ENCODE measurements at places on chromosomes 12 and 14.
A peak's percentile ranks its signal among the peaks of the same experiment; 100 is the strongest.

GRCh38 chr14:44589180-44589579 lies 82.1 kb upstream of the FSCB start:
- no peak for DNase-seq

- DNase-seq, result no peak
These were observed 311.0 kb downstream of the NOVA1 start for GRCh38 chr14:26286913-26287205.

DNA sequence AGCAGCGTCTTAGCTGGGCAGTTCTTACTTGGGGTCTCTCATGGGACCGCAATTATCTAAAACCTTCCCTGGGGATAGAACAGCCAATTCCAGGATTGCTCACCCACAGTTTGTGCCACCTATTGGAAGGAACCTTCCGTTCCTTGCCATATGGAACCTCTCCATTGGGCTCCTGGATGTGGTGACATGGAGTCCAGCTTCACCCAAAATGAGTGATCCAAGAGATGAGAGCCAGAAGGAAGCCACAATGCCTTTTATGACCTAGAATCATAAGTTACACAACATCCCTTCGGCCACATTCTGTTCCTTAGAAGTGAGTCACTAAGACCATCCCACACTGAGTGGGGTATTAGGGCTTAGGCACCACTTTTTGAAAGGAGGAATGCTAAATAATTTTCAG lies 164.4 kb downstream of the FBXL14 start:
- peak; percentile 10 for DNase-seq

DNA sequence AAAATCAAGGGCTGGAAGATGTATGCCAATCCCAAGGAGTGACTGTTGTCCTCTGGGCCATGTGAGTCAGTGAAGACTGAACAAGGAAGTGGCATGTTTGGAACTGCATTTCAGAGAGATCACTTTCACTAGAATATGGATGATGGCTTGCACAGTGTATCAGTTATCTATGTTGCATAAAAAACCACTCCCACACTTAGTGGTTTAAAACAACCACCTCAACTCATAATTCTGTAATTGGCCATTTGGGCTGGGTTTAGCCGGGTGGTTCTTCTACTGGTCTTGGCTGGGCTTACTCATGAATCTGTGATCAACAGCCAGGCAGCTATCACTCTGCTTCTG lies 15.4 kb downstream of the BDKRB1 start:
- DNase-seq, result peak; percentile 52

DNA sequence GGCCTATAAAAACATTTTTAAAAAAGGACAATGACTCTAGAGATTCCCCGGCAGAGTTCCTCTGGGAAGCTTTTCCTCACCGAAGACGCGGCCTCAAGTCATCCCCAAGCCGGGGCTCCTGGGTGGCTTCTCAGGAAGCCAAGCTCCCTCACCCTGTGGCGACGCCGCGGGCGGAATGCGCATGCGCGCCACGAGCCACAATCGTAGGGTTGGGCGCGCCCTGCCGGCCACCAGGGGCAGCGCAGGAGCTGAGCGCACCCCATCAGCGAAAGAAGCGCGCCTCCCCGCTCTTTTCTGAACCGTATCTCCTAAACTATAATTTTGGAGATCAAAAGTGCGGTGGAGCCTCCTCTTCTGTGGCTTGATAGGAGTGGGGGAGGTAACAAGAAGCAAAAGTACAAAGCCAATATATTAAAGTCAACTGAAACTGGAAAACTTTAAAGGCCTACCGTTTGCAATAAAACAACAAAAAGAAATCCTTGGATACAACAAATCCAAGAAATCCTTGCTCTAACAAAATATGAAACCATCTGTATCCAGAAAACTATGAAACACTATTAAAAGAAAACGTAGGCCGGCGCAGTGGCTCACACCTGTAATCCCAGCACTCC lies 17.4 kb upstream of the CHFR start:
- peak; percentile 51 for DNase-seq

DNA sequence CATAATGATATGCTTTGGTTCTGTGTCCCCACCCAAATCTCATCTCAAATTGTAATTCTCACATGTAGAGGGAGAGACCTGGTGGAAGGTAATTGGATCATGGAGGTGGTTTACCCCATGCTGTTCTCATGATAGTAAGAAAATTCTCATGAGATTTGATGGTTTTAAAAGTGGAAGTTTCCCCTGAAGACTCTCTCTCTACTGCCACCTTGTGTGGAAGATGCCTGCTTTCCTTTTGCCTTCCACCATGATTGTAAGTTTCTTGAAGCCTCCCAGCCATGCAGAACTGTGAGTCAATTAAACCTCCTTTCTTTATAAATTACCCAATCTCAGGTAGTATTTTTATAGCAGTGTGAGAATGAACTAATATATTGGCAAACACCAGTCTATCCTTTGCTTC lies 260.4 kb upstream of the PPFIA2 start:
- DNase-seq, result peak; percentile 13

DNA sequence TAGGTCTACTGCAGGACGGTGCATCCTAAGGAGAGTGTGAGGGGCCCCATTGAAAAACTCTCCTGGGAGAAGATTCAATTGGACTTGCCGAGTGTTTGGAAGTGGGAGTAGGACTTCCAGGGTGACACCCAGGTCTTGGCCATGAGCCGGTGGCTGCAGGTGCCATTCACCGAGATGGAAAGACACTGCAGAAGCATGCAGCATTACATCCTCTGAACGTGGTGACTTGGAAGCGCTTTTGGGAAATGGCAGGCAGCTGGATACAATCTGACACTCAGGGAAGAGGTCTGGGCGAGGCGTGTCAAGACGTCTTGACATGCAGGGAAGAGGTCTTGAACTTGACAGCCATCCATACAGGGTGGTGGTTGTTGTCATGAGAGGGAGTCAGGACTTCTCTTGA lies 126.9 kb downstream of the PAPOLA start:
- DNase-seq, result no peak

- DNase-seq, result no peak
These were observed 19.4 kb upstream of the RTRAF start for GRCh38 chr14:51969852-51970540.

GRCh38 chr12:68261896-68262295 lies 8.5 kb upstream of the IL22 start:
- DNase-seq, result no peak

DNA sequence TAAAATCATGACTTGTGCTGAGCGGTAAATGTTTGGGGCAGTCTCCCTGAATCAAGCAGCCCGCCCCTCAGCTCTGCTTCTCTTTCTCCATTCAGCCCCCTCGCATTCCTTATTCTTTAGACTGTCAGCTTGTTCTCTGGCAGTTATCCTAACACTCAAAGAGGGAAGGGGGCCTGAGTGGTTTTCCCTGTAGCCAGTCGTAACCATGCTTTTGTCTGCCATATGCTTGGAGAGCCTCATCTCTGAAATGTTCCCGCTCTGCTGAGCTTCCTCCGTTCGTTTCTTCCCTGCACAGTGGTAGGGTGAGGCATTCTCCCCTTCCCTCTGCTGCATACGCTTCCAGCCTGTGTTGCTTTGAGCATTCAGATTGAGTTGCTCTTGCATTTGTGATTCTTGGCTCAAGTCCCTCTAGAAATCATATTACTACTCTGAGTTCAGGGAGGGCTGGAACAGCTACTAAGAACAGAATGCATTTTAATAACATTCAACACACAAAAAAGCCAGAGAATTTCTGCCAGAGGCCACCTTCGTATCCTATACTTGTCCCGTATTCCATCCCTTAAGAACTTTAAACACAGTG lies 119.7 kb downstream of the FBXL14 start:
- peak; percentile 84 for DNase-seq

- DNase-seq, result no peak
These were observed 10.7 kb upstream of the FAM234B start for GRCh38 chr12:13033476-13033875.

GRCh38 chr14:91996948-91997371 lies 42.9 kb downstream of the TRIP11 start:
- peak; percentile 98 for DNase-seq

DNA sequence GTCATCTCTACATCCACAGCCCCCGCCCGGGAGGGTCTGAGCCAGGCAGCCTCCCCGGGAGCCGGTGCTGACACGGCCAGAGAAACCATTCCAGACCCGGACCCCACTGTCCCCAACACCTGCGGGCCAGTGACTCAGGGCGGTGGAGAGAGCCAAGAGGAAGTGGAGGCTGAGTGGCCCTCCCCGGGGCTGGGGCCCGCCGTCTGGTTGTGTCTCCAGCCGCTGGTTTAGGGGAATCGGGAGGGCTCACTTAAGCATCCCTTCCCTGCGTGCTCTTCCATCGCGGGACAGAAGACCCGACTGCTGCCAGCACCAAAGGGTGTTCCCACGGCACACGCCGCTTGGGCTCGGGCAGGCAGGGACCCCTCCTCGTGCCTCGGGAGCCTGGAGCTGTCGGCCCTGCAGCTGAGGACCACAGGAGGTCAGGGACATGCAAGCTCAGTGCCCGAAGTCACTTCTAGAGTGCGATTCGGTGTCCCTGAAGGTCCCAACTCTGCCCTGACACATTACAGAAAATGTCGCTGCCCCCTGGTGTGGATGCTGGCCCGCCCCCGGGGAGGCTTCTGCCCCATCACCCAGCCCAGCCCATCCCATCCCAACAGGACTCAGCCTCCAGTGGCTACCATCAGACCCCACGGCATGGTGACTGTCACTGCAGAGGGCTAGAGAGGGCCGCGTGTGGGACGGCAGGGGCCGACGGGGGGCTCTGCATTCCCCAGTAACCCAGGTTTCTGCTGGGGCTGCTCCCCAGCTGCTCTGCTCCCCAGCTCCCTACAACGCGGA lies 50.8 kb downstream of the GALNT9 start:
- no peak for DNase-seq

GRCh38 chr12:104877103-104877705 lies 80.9 kb downstream of the SLC41A2 start:
- peak; percentile 15 for DNase-seq

DNA sequence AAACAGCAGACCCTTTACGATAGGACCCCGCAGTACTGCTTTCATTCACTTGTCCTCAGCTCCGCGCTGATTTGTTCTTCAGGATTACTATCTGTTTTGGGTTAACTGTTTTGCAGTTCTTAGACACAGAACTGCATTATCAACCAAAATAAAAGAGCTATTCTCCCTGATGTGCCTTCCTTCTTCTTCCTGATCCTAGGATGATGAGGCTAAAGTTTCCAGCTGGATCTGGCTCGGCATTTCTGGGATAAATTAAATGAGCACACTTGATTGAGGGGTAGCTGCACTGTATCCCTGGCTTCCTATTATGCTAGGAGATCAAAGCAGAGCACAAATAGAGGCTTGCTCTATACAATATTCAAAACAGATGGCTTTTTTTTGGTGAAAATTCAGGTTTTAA lies 165.7 kb downstream of the FBXL14 start:
- no peak for DNase-seq

- peak; percentile 45 for DNase-seq
These were observed at the start of gene ACOT4 for GRCh38 chr14:73591690-73592449. ACOT4 (plus strand) TSS chr14:73591873; CDS start chr14:73591960, 87 bp downstream.

- DNase-seq, result no peak
These were observed 28.8 kb downstream of the POLE start for GRCh38 chr12:132658149-132658894.

GRCh38 chr12:120064054-120064940 lies 52.3 kb downstream of the RAB35 start:
- DNase-seq, result no peak

GRCh38 chr12:125989696-125990095 lies 924.5 kb downstream of the AACS start:
- no peak for DNase-seq

- DNase-seq, result peak; percentile 29
These were observed 391.3 kb downstream of the EMP1 start for GRCh38 chr12:13587721-13588390.

- DNase-seq, result no peak
These were observed 336.3 kb downstream of the DAD1 start for GRCh38 chr14:22252686-22253085.

DNA sequence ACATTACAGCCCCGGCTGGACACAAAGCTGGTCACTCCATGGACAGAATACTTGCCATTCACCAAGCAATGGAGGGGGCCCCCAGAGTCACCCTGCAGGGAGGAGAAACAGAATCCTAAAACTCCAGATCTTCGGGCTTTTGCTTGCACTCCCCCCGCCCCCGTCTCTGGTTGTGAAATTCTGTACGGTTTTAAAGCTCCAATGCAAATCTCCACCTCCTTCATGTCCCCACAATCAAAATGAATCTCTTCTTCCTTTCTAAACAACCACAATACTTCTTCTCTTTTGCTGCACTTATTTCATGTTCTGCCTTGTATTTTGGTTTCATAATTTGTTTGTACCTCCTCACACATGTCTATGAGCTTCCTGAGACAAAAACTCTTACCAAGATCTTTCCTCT lies 5.8 kb upstream of the BIN2 start:
- no peak for DNase-seq

GRCh38 chr12:71686658-71687025 lies 760 bp downstream of the TMEM19 start:
- DNase-seq, result no peak

GRCh38 chr14:64927031-64927430 lies 12.8 kb downstream of the CHURC1 start:
- DNase-seq, result no peak

DNA sequence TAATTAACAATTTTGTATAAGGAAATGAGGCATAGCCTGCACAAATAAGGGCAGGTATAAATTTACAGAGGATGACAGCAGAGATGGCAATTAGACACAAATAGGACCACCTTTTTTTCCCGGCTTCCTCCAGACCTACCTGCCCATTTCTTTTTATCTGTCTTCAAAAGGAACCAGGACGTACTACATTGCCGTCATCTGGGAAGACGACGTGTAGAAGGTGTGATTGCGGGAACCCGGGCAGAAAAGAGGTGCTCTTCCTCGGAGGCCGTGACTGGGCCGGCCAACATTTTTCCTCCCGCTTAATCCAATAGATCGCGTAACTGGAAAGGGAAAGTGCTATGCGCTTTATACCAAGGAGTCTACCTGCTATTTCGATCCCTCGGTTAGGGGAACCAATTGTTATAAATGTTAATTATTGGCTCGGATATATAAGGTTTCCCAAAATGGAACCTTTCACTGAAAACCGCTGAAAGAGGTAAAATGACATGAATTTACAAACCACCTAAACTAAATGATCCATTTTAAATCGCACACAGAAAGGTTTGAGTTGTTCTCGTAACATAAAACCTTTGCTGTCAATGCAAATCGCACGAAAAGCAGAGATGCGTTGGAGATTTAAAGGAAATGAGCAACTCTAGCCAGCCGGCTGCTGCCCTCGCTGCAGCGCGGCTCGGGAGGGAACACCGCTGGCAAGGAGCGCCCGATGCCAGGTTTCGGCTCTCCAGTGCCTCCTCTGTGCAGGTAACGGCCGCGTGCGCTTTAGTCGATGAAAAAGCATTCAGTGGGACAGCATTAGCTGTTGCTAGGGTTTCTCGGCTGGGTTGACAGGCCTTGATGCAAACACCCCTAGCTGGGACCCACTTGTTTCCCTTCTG lies 2.8 kb upstream of the SIX1 start:
- peak; percentile 30 for DNase-seq

GRCh38 chr14:24483604-24484252 lies 24.3 kb downstream of the CMA1 start:
- DNase-seq, result no peak
